ENCODE measurements at places on chromosomes 7 and 10. TPM values are rescaled to one million over a fixed set of nuclear protein-coding genes. Genes with fewer than 3 reads are reported as not detected.
A peak's percentile ranks its signal among the peaks of the same experiment; 100 is the strongest.

Gene PAPOLB
- 0.24 TPM for total RNA-seq

Gene STEAP4
- total RNA-seq: 63.5 TPM

Gene PTPRZ1
- total RNA-seq: 1.9 TPM

Gene KIAA1217
- 37.2 TPM for total RNA-seq

Gene CCL24
- total RNA-seq: 4.1 TPM

Gene GIMAP1
- 18.8 TPM for total RNA-seq

DNA sequence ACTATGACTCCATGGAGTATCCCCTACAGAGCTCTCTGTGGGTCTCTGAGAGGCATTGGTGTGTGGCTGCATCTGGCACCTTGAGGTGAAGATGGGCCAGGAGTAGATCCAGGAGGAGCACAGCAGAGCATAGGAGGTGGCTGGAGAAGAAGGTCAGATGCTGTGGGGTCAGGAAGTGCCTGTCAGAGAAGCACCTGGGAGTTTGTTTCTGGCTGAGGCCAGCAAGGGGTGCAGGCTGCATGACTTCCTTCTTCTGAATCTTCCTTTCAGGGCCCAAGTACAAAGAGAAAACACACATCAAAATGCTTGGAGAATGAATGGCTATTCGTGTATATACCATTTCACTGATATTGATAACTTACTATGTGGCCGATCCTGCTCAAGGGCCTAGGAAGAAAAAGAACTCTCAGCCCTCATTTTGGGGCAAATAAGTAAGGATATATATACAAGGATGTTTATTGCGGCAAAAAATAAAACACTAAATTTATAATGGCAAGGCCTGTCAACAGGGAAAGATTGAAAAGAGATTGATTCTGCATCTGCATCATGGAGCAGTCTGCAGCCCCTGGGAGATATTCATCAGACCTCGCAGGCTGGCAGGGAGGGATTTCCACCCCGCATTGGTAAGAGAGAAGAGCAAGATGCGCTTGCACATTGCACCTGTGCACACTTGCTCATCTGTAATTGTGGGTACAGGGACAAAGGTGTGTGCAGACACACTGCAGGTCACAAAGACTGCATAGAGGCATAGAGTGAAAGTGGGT, 39.2 kb downstream of the PTPRE start:
- H3K27ac ChIP-seq: peak overlapping the region; percentile 46
- no peak overlapping the region for H3K4me3 ChIP-seq
- peaks cover 16% of the 10 kb centered on the region for H3K4me1 ChIP-seq
- H3K36me3 ChIP-seq: no peaks in the 10 kb centered on the region
- no peak for DNase-seq

GRCh38 chr10:124715439-124715838, 28.7 kb downstream of the FAM53B start:
- no peak overlapping the region for H3K4me3 ChIP-seq
- H3K4me1 ChIP-seq: peaks cover 82% of the 10 kb centered on the region
- no peaks in the 10 kb centered on the region for H3K36me3 ChIP-seq
- no peak overlapping the region for H3K27ac ChIP-seq
- no peak for DNase-seq

DNA sequence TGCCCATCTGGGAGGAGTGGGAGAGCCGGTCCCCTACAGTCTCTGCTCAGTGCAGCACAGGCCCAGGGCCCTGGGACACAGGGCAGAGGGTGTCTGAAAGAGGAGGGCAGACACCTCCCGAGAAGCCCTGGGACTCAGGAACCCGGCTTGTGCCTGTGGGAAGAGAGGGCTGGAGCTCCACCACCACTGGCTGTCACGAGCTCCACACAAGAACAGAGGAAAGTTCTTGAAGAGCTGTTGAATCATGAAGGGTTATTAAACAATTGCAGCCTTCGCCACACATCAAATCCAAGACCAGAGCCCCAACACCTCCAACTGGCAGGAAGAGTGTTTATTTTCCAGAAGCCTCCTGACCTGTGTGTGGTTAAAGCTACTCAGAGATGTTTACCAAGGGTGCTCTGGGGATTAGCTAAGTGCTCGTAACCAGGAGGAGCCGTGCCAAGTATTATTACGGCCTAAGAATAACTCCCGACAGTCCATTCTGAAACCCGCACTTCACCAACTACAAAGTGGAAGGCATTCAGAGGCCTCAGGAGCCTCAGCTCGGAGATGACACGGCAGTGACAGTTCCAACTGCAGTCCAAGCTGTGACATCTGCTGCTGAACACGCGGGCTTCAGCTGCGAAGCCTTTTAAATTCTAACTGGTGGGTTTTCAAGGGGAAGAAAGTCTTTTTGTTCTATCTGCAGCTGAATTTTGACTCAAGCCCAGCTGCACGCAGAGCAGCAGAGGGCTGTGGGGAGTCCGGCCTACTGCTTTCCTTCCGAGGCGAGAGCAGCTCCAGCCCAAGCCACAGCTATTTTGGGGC, 75.1 kb downstream of the MAD1L1 start:
- H3K36me3 ChIP-seq: no peaks in the 10 kb centered on the region
- H3K27ac ChIP-seq: peak overlapping the region; percentile 60
- DNase-seq: peak; percentile 69
- no peaks in the 10 kb centered on the region for H3K27me3 ChIP-seq
- no peak overlapping the region for H3K4me3 ChIP-seq

- H3K27me3 ChIP-seq: no peaks in the 10 kb centered on the region
- H3K4me1 ChIP-seq: no peaks in the 10 kb centered on the region
- no peak for DNase-seq
- H3K36me3 ChIP-seq: peaks cover 4% of the 10 kb centered on the region
Observed at GRCh38 chr10:116974456-116975005, 30.5 kb downstream of the SHTN1 start.

DNA sequence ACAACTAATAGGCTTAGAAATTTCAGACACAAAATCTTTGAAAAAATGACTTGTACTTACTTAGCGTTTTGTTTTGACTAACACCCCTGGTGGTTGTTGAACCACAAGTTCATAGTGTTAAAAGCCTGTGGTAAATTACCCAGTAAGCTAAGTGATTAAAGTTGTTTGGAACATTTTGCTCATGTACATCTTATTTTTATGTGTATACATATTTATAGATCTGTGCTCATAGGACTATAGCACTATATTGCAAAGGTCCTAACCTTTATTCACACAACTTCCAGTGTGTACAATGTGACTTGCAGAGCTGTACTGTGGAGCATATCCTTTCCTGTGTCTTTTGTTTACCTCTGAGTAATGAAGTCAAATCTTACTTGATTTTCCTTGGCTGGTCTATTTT, 79.6 kb downstream of the BMPR1A start:
- no peaks in the 10 kb centered on the region for H3K27me3 ChIP-seq
- no peak overlapping the region for H3K4me3 ChIP-seq
- H3K36me3 ChIP-seq: no peaks in the 10 kb centered on the region
- DNase-seq: no peak

DNA sequence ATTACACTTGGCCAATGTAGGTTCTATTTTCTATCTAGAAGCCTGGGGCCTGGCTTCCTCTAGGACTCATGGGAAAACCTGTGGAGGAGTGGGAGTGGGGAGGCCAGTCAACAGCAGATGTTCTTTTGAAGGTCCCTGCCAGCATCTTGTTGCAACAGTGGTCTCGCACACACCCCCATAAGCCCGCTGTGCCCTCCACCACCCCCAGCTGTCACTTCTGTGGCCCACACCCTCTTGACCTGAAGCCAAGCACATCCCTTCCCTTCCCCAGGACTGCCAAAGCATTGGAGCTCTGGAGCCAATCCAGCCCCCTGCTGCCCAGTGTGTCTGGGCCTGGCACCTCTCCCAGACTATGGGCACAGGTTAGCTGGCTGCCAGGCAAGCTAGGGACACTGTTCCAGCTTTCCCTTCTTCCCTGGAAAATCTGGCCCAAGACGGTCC, 1.9 kb upstream of the STX1A start:
- peaks cover 23% of the 10 kb centered on the region for H3K4me1 ChIP-seq
- H3K27ac ChIP-seq: no peak overlapping the region
- DNase-seq: no peak
- H3K4me3 ChIP-seq: no peak overlapping the region
- no peaks in the 10 kb centered on the region for H3K36me3 ChIP-seq

DNA sequence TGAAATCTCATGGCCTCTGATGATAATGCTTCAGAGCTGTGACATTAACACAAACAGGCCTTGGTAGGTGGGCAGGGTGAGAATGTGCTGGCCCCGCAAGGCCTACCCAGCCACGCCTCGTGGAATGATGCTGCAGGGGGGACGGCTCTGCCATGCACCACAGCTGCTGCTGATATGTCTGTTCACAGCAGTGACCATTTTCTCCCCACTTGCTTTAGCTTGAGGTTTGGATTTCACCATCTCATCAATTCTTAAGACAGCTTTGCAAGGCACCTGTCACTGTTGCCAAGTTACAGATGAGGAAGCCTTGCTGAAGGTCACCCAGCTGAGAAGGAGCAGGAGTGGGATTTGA, 128.3 kb downstream of the PTPN20 start:
- H3K27ac ChIP-seq: no peak overlapping the region
- H3K4me3 ChIP-seq: no peak overlapping the region
- H3K27me3 ChIP-seq: no peaks in the 10 kb centered on the region
- no peak for DNase-seq
- peaks cover under 1% of the 10 kb centered on the region for H3K4me1 ChIP-seq

DNA sequence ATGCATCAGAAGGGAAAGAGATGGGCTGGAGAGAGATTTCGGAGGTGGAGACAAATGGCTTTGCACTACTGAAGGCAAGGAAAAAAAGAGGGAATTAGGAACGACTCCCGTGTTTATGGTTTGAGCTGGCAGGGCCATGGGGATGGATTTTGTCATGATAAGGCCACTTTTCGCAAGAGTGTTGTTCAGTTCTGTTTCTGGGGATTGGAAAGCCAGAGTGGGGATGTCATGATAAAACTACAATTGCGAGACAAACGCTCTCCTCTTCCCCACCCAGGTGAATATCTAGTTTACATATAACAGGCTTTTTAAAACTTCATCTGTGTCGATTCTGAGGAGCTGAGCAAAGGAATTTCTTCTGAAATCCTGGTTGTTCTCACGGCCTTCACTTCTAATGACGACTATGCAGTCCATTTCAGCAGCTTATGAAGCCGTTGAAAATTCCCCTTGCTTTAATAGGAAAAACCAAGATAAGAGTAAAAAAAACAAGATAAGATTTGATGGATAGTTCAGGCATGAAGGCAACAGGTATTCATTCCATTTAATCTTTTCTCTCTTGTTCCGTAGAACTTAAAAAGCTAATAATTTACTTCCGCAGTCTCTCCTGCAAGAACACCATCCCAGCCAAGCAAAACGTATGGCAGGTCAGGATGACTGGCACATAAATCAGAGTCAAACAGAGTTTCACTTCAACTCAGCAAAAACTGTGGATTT, 245.6 kb upstream of the PITRM1 start:
- H3K27ac ChIP-seq: no peak overlapping the region
- H3K27me3 ChIP-seq: no peaks in the 10 kb centered on the region
- peaks cover 8% of the 10 kb centered on the region for H3K4me1 ChIP-seq
- no peak overlapping the region for H3K4me3 ChIP-seq
- no peaks in the 10 kb centered on the region for H3K36me3 ChIP-seq
- no peak for DNase-seq

GRCh38 chr10:13977861-13978532, 352.7 kb downstream of the FRMD4A start:
- H3K27me3 ChIP-seq: no peaks in the 10 kb centered on the region
- DNase-seq: no peak
- no peaks in the 10 kb centered on the region for H3K36me3 ChIP-seq
- H3K4me1 ChIP-seq: no peaks in the 10 kb centered on the region
- no peak overlapping the region for H3K4me3 ChIP-seq
- H3K27ac ChIP-seq: no peak overlapping the region

GRCh38 chr10:117260084-117260483, 19.2 kb downstream of the SLC18A2 start:
- DNase-seq: no peak
- H3K27me3 ChIP-seq: peaks cover 39% of the 10 kb centered on the region
- H3K27ac ChIP-seq: no peak overlapping the region
- no peaks in the 10 kb centered on the region for H3K4me1 ChIP-seq
- no peak overlapping the region for H3K4me3 ChIP-seq

DNA sequence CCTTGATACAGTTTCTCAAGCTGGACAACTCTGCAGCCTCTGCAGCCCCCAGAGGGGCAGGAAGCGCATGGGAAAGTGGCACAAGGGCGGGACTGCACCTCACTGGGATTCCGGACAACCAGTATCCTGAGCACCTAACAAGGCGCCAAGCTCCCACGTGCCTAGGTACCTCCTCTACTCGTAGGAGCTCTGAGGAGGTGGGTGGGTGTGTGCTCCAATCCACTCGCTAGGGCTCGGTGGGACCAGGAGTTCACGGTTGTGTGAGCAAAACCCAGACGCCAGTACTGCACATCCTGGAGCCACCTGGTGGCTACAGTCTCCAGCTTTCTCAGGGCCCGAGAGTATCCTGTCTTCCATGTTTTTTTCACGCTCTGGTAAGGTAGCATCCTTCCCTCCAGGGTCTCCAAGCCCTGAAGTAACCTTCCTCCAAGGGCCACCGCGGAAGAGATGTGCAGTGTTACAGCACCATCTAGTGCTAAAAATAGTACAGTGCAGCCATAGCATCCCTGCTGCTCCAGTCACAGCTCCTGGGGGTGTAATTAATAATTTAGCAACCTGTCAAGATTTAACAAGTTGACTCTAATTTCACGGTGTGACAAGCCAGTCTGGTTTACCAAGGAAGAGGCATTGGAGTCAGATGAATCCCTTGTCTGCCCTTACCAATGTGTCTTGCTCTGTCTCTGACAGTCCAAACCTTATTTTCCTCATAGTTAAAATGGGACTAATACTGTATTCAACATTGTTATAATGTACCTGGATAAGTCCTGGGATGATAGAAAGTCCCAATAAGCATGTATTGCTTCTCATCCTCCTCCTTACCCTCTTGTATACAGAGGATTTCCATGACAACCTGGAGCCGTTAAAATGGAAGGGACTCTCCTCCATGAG, 70.4 kb downstream of the HERPUD2 start:
- H3K27ac ChIP-seq: no peak overlapping the region
- no peak overlapping the region for H3K4me3 ChIP-seq
- no peaks in the 10 kb centered on the region for H3K27me3 ChIP-seq
- peaks cover 22% of the 10 kb centered on the region for H3K36me3 ChIP-seq

GRCh38 chr10:123367195-123367594, 213.0 kb downstream of the BUB3 start:
- H3K27me3 ChIP-seq: no peaks in the 10 kb centered on the region
- H3K4me1 ChIP-seq: no peaks in the 10 kb centered on the region
- no peak for DNase-seq
- H3K4me3 ChIP-seq: no peak overlapping the region
- H3K27ac ChIP-seq: no peak overlapping the region

- H3K27ac ChIP-seq: no peak overlapping the region
- H3K4me1 ChIP-seq: no peaks in the 10 kb centered on the region
- no peaks in the 10 kb centered on the region for H3K36me3 ChIP-seq
Observed at GRCh38 chr7:135270577-135271254, 37.1 kb downstream of the STRA8 start.

DNA sequence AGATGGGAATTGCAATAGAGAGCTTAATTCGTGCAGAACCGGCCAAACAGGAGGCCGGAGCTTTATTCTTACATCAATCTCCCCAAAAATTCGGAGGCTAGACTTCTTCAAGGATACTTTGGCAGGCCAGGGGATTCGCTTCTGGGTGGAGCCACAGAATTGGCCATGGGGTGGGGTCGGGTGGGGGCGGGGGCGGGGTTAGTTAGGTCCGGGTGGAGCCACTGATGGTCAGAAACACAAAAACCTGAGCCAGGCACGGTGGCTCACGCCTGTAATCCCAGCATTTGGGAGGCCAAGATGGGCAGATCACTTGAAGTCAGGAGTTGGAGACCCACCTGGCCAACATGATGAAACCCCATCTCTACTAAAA, 87.5 kb downstream of the SEPTIN14 start:
- DNase-seq: no peak
- H3K36me3 ChIP-seq: no peaks in the 10 kb centered on the region
- no peaks in the 10 kb centered on the region for H3K27me3 ChIP-seq
- H3K4me3 ChIP-seq: no peak overlapping the region
- no peak overlapping the region for H3K27ac ChIP-seq
